T-helper 2 cell treated with Interferon-gamma antibody and Interleukin-4, amounts not matched to agents 5 μg/mL and 100 μg/mL, for 36 hours (primary cell): ENCODE measurements at places on chromosomes 1 and 21.

DNA sequence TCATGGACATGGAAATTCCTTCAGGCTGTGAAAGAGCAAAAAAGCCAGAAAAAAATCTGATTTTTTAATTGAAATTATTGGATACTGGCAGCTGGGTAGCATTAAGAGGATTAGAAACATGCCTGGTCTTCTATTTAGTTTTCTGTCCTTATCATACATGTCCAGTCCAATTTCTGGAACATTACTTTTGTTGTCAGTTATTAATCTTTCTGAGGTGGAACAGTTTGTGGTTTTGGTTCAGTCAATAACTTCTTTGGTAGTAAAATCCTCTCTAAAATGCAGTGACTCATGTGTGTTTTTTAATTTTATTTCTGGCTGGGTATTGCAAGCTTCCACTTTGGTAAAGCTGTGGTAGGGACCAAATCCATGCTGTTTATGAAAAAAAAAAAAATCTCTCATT is 687.0 kb upstream of the ADGRL2 start:
- no peak for DNase-seq

DNA sequence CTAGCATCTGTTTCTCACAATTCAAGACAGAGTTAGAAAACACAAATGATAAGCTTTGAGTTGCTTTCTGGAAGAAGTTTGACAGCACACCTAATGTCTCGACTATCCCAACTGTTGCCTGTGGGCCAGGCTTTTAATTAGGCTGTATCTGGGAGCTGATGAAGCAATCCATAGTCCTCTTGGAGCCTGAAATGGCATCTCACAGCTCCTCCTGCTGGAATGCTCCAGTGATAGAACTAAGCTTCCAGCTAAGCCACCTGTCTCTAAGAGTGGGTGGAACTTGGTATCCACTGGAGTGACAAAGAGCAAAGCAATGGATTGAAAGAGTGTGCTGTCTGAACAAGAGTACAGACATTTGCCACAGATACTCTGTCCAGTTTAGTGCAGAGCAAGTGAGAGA is 605.3 kb upstream of the NR5A2 start:
- DNase-seq, result no peak

- no peak for DNase-seq
Observed at GRCh38 chr1:11470912-11471311, 8.0 kb upstream of the DISP3 start.

DNA sequence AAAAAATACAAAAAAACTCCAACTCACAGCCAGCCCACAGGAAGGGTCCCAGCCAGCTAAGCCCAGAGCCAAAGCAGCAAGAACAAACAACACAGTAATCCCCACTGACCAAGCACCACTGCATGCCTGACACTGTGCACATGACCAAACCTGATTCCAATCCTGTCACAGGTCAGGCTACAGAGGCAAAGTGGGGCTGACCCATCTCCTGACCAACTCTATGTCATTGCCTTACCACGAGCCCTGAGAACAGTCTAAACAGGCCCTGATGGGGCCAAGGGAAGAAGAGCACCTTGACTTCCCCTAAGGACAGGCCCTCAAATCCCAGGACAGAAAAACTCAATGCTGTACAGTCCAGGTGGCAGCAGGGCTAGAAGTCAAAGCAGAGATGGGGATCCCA is 2.4 kb downstream of the LSS start:
- DNase-seq, result no peak

GRCh38 chr1:164611754-164612642 is 53.0 kb downstream of the PBX1 start:
- no peak for DNase-seq

- DNase-seq, result no peak
Observed at GRCh38 chr1:55309786-55310504, 94.8 kb upstream of the USP24 start.

- no peak for DNase-seq
Observed at GRCh38 chr1:65163201-65163805, 15.3 kb downstream of the AK4 start.

DNA sequence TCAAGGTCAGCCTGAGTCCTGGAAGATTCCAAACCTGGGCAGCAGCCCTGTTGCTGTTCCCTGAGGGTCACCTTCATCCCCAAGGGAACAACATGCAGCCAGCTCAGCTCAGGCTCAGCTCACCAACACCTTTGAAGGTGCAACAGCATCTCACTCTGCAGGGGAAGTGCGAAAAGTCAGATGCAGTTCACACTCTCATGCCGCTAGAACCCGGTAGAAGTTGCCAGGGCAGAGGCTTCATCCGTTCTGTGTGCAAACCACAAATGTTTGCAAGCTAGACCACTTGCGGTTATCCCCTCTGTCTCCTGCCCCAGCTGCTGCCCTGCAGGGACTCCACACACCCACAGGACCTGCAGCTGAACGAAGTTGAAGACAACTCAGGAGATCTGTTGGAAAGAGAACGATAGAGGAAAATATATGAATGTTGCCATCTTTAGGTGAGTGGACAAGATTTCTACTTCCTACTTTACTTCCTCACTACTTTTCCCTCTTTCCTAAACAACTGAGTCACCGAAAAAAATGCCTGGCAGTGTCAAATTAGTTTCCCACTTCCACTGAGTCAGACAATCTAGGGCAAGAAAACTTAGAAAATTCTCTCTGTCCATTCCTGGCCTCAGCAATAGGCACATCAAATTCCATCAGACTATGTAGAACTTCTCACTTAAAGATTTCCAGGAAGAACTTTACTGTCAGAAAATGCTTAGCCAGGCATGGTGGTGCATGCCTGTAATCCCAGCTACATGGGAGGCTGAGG is 1.8 kb upstream of the FCRL6 start:
- DNase-seq, result no peak

DNA sequence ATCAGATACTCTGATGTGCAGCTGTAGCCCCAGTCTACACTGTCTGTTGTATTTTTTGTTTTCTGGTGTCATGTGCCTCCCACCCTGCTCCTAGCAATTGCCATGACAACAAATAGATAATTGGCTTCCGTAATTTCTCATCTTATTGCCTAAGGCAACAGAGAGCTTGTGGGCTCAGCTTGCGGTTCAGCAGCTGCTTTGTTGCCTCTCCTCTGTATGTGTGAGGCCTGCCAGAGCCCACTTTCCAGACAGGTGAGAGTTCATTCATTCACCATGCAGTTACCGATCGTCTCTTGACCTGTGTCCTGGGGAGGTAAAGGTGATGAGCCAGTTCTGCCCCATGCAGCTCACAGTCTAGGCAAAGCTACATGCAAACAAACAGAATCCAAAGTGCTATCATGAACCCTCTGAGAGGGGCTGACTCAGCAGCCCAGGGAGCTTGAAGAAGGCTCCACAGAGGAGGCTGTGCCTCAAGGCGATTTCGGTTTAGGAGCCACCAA is 11.9 kb downstream of the LGALS8 start:
- no peak for DNase-seq

- DNase-seq, result no peak
Observed at GRCh38 chr1:43107664-43108063, 64.4 kb downstream of the EBNA1BP2 start.

- DNase-seq, result no peak
Observed at GRCh38 chr1:162335126-162335525, 41.5 kb downstream of the SPATA46 start.

- DNase-seq, result no peak
Observed at GRCh38 chr1:94790246-94790645, 29.9 kb upstream of the SLC44A3 start.

GRCh38 chr1:59967141-59967697 is 40.6 kb upstream of the CYP2J2 start:
- DNase-seq, result no peak

DNA sequence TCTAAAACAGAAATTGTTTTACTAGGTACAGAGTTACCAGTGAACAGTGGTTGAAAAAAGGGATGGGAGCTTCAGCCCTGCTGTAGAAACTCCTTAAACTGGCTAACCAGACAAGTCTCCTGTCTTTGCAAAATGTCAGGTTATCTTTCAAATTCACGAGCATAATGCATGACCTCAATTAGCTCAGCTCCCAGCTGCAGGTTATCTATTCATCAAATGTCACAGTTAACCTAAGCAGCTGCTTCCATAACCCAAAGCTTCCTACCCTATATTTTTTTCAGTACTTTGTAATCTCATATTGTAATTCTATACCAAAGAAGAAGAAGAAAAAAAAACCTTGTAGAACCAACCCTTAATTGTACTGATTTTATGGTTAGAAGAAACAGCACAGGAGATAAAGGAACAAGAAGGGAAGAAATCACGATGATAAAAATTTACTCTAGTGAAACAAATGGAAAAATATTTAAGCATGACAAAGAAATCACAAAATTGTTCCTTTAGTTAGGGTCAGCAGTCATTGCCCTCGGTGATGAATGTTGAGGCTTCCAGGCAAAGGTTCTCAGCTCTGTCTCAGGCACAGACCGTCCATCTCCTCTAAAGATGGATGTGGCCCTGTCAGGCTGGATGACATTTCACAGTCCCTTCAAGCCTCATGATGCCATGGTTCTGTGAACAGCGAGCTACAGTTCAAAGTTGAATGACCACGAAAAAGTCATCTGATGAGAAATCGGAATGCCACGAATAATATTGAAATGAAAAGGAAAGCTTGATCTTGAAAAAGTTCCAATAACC is 95.9 kb downstream of the PLD5 start:
- no peak for DNase-seq

GRCh38 chr1:81232420-81232819 is 568.3 kb upstream of the ADGRL2 start:
- DNase-seq, result no peak

- no peak for DNase-seq
Observed at GRCh38 chr1:7178741-7179140, 393.5 kb downstream of the CAMTA1 start.

GRCh38 chr1:175131095-175131494 is 61.5 kb downstream of the KIAA0040 start:
- no peak for DNase-seq

DNA sequence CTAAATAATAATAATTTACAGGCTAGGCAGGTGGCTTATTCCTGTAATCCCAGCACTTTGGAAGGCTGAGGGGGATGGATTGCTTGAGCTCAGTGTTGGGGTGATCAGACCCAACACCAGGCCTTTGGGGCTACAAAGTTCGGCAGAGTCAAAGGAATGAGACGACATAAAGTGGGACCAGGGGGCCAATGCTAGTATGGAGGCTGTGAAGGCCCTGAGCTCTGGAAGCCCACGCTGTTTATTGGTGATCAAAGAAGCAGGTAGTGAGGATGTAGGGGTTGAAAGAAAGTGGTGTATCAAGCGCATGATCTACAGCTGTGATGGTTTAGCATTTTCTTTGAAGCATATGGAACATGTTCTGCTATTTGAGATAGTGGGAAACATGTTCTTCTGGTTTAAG is 5.6 kb downstream of the BTBD8 start:
- DNase-seq, result no peak

DNA sequence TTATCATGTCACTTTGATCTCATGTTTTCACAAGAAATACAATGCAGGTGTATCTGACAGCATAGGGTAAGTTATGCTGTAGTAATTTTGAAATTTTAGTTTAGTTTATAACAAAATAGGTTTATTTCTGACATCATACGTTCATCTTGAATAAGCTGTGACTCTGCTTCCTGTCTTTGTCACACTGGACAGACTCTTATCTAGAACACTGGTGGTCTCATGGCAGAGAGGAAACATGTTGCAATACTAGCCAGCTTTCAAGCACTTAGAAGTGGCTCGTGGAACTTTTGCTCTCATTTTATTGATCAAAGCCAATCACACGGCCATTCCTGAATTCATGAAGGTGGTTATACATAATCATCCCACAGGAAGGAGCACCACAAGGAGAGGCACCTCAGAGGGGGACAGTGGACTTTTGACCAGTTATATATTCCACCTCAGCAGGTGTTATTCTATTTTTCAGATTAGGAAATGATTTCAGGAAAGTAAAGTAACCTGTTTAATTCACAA is 46.5 kb downstream of the CYP2J2 start:
- DNase-seq, result no peak

- DNase-seq, result no peak
Observed at GRCh38 chr1:66848193-66848592, 47.1 kb upstream of the INSL5 start.

- DNase-seq, result no peak
Observed at GRCh38 chr1:245046769-245047168, 108.0 kb upstream of the KIF26B start.

DNA sequence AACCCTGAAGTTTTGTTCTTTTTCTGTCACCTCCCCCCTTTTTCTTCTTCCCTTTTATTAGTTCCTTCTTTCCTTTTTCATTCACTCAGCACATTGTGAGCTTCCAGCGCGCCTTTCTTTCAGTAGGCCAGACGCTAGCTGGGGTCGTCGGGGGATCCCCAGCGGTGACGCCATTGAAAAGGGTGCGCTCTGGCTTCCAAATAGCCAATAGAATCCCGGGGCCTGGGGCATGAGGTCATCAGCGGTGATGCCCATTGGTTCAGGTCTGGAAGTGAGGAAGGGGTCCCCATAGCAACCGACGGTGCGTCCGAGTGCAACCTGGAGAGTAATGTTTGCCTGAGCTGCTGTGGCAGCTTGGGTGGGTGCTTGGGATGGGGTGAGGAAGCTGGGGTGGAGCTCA is 6.9 kb upstream of the EFNA3 start:
- DNase-seq, result no peak

- DNase-seq, result no peak
Observed at GRCh38 chr1:160428655-160429054, 28.3 kb downstream of the VANGL2 start.

DNA sequence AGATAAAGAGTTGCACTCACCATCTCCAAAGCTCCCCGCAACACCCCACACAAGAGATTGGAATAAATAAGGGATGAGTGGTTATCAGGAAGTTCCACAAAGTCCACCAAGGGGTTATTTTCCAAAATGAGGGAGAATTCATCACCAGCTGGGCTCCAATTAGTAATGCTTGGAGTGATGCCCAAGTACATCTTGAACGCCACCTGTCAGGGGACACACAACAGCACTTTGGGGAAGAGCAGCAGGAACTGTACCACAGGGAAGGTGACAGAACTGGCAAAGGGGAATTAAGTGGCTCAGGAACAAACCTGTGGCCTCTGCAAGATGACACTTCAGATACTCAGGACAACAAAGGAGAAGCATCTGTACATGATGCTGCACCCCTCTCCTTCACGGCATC is 11.5 kb downstream of the TRAPPC3 start:
- DNase-seq, result no peak

DNA sequence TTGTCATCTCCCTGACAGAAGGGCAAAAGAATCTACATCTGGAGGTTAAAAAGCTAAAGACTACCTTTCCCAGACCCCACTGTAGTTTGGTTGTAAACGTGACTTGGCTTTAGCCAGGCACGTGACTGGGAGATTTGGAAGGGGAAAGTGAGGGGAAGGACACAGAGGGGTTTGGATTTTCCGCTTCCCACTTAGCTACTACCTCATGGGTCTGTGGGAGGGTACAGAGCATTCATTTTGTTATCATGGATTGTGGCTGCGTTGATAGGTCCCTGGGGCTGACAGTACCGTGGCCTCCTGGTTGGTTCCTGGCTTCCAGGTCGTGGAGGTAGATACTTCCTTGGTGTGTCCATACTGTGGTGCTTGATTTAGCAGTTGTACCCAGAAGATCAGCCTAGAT is 2.6 kb downstream of the CHD1L start:
- DNase-seq, result no peak

- DNase-seq, result no peak
Observed at GRCh38 chr1:97204468-97204867, 482.9 kb downstream of the PTBP2 start.
